ENCODE measurements at places on chromosomes 5 and 9.
A peak's percentile ranks its signal among the peaks of the same experiment; 100 is the strongest.

GRCh38 chr5:95871146-95871806 is 48.8 kb upstream of the GLRX start:
- no peak for DNase-seq

GRCh38 chr5:61775901-61776300 is 443.8 kb downstream of the ZSWIM6 start:
- no peak for DNase-seq

GRCh38 chr5:106854105-106854687 is 816.5 kb downstream of the EFNA5 start:
- no peak for DNase-seq

DNA sequence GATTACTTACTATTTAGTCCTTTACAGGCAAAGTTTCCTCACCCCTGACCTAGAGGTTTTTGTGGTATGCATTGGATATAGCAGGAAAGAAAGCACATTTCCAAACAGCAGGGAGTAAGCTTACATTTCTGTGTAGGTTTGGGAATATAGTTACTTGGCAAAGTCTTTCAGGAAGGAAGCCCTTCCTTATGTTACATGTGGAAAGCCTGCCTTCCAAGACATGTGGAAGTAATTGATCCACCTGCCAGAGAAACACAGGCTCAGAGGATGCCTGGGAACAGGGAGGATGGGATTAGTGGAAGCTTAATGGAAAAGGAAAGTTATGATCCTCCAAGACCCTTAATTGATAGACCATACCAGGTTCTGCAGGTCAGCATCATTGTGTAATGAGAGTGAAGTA is 87.3 kb upstream of the PPP1R2B start:
- DNase-seq = no peak

GRCh38 chr5:402615-403359 is 40.2 kb upstream of the EXOC3 start:
- DNase-seq = no peak

GRCh38 chr9:134735441-134736175 is 94.0 kb downstream of the COL5A1 start:
- no peak for DNase-seq

DNA sequence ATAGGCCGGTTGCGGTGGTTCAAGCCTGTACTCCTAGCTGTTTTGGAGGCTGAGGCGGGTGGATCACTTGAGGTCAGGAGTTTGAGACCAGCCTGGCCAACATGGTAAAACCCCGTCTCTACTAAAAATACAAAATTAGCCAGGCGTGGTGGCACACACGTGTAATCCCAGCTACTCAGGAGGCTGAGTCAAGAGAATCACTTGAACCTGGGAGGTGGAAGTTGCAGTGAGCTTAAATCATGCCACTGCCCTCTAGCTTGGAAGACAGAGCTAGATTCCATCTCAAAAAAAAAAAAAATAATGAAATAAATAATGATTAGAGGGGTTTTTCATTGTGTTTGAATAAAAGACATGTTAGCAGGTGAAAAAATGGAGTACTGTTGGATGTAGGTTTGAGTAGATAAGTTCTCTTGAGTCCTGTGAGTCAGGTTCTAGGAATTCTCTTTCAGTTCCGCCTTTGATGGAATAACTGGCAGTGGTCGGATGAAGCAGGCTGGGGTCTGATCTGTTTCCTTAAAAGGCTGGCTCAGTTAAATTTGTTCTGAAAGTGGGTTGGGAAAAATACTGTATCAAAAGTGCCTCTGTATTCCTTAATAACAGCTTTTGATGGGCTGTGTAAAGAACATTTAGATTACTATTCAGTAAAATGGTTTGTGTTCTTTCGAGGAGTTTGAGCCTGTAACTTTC is 73.2 kb downstream of the AOPEP start:
- DNase-seq = no peak

GRCh38 chr5:13692172-13692571 is 252.3 kb downstream of the DNAH5 start:
- no peak for DNase-seq

- no peak for DNase-seq
Observed at GRCh38 chr9:2120926-2121689, 106.0 kb downstream of the SMARCA2 start.

DNA sequence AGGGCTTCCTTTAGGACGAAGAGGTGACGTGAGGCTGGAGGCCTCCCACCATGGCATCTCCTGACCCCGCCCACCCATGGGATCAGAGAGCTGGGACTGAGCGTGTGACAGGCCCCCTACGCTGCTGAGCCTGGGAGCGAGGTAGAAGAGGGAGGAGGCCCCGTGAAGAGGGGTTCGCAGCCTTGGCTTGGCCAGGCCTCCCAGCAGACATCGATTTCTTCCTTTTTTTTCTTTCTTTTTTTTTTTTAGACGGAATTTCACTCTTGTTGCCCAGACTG is 39.5 kb downstream of the PTGES start:
- DNase-seq = peak; percentile 26

GRCh38 chr9:81529556-81530193 is 159.7 kb downstream of the TLE1 start:
- no peak for DNase-seq

DNA sequence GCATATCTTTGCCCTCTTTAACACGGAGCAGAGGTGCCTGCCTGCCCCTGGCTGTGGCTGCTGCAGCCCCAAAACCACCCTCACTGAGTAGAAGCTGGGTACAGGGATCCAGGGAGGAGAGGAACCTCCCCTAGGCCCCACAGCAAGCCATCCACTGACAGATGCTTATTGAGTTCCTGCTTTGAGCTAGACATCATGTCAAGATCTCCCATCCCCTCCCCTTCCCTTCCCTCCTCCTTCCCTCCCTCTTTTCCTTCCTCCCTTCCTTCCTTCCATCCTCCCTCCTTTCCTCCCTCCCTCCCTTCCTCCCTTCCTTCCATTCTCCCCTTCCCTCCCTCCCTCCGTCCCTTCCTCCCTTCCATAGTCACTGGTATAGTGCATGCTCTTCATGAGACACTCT is 29.3 kb downstream of the GOLGA2 start:
- DNase-seq = no peak

GRCh38 chr9:122377241-122378164 is 6.7 kb downstream of the PTGS1 start:
- no peak for DNase-seq

DNA sequence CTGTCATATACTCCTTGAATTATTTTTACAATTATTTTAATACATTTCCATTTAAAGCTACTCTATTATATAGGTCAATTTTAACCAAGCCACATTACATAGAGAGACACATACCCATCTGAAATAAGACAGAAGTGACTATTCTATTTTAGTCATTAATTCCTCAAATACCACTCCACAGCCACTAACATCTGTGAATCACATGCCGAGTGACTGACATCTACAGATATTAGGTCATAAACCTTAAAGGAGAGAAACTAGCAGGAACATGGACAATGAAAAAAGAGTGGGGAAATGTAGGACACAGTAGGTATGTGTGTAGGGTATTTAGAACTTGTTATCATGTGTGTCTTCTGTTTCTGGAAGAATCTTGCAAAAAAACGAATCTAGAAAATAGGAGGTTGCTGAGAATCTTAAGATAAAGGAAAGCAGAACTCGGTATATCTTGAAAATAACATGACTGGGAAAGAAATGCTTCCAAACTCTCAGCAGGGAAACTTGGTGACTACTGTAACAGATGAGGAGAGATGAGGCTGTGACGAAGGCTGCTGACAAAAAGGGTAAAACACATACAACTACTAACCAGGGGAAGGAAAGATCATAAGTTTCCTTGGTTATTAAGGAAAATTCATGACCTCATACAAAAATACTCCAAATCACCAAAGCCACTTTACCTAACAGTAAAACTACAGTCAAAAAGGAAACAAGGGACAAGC is 84.6 kb downstream of the PLPP1 start:
- DNase-seq = no peak

- peak; percentile 80 for DNase-seq
Observed at GRCh38 chr5:166781737-166782136, 1509.7 kb upstream of the WWC1 start.

DNA sequence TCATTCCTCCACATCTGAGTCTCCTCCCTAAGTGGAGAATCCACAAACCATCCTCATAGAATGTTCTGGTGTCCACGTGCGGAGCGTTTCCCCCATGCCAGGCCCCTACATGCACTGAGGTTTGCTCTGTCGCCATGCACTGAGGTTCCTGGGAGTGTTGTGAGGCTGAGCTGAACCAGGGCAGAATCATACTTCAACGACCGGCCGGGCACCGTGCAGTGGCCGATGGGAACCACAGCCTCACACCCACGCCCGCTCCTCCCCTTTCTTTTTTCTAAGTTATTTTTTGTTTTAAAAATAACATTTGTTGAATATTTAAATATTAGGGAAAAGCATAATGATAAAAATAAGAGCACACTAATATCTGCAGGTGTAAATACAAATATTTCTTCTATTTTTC is 260.4 kb upstream of the IRX4 start:
- DNase-seq = peak; percentile 14

DNA sequence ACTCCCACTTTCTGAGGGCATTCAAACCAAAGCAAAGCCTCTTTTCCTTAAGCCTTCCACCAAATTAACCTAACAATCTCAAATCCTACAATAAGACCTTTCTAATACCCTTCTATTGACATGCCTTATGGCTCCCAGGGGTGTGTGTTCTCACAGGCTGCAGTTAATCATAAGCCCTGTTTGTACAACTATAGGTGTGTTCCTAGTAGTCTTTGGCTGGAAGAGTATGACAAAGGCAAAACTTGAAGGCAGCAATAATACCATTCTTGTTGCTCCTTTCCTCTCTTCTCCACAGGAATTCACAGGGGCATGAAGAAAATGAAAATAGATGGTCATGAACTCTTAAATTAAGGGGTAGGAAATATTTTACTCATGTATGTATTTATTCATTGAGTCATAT is 10.9 kb upstream of the FBXO38 start:
- DNase-seq = no peak

GRCh38 chr9:125683486-125683885 is 23.5 kb downstream of the MAPKAP1 start:
- DNase-seq = no peak

DNA sequence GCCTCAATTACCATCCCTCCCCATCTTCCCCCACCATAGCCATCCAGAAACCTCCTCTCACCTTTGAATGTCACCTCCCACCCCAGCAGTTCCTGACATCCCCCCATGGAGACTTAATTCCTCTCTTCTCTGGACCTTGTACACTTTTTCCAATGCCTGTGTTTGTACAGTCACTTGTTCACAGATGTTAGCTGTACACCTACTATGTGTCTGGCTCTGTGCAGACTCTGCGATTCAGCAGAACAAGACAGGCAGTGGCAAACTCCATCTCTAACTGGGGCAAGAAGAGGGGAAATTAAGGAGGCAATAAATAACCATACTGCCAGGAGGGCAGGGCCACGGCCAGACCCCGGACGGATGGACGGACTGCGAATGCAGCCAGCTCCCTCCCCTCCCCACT is 29.8 kb upstream of the CRB2 start:
- DNase-seq = no peak
